ENCODE measurements at places on chromosomes 16 and 17. TPM values are rescaled to one million over a fixed set of nuclear protein-coding genes. Genes with fewer than 3 reads are reported as not detected.
A peak's percentile ranks its signal among the peaks of the same experiment; 100 is the strongest.

TPSG1 gene
- not detected for total RNA-seq

RHBDL1 gene
- 0.87 TPM for total RNA-seq

TNFRSF17 gene
- total RNA-seq: not detected

DNA sequence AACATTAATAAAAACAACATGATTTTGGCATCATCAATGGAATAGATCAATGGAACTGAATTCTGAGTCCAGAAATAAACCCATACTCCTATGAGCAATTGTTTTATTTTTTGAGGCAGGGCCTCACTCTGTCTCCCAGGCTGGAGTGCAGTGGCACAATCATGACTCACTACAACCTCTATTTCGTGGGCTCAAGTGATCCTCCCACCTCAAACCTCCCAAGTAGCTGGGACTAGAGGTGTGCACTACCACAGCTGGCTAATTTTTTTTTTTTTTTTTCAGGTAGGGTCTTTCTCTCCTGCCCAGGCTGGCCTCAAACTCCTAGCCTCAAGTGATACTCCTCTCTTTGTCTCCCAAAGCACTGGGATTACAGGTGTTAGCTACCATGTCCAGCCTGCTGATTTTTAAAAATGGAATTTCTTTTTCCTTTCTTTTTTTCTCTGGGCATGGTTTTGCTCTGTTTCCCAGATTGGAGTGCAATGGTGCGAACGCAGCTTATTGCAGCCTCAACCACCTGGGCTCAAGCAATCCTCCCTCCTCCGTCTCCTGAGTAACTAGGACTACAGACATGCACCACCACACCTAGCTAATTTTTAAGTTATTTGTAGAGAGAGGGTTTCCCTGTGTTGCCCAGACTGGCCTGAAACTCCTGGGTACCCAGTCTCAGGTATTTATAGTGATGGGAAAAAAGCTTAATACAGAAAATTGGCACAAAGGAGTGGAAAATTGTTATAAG is 7.3 kb upstream of the PRDM7 start:
- no peak for DNase-seq

GRCh38 chr17:12421646-12422306 is 243.9 kb upstream of the MYOCD start:
- no peak for DNase-seq

- DNase-seq: peak; percentile 51
These were observed 16.7 kb upstream of the ERN2 start for GRCh38 chr16:23729503-23730424.

DNA sequence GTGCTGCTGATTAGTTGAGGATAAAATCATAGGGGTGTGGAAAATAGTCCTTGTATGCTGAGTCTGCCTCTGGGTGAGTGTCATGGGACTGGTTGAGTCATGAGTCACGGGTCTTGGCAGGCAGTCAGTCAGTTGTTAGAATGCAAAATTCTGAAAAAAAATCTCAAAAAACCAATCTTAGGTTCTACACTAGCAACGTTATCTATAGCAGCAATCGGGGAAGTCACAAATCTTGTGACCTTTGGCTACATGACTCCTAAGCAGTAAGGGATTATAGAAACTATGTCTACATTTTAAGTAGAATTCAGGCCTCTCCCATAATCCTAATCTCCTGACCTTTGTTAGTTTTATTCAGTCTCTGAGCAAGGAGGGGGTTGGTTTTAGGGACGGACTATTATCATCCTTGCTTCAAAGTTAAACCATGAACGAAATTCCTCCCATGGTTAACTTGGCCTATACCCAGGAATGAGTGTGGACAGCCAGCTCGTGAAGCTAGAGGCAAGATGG is 18.0 kb upstream of the PMFBP1 start:
- no peak for DNase-seq

GRCh38 chr16:50709980-50710379 is 16.6 kb downstream of the NOD2 start:
- DNase-seq: no peak

DNA sequence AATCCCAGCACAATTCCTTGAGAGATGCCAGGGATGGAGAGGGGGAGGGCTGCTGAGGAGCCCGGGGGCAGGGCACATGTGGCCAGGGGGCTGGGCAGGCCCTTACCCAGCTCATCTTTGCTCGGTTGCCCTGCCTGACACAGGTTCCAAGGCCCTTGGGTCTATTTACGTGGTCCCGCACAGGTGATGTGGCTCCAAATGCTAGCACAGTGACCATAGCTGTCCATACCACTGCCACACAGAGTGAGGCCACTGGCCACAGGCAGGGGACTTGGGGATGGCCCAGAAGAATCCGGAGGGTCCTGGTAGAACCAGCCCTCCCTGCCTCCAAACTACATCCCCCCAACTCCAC is 10.0 kb upstream of the PRR29 start:
- no peak for DNase-seq

- no peak for DNase-seq
These were observed 9.9 kb upstream of the GUCY2D start for GRCh38 chr17:7992516-7992915.

DNA sequence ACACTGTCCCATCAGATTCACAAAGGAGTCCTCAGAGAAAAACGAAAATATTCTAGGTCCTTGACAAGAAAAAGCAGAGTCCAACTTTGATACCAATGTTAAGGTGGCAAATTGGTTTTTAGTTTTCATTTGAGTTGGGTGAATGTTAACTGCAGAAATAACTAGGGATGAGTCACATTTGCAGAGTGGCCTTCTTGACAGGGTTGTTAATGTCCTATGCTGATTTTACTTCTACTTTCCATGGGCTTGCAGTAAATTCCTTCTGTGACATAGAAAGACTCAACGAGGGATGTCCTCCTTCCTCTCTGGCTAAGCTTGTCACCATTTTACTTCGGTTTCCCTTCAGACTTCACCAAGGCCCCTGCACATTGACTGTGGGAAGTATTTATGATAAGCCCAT is 47.2 kb upstream of the ICAM2 start:
- no peak for DNase-seq

- DNase-seq: no peak
These were observed 16.5 kb downstream of the RNF43 start for GRCh38 chr17:58400826-58401225.

GRCh38 chr16:47113130-47113529 is 30.6 kb downstream of the NETO2 start:
- no peak for DNase-seq

- DNase-seq: no peak
These were observed 26.0 kb downstream of the CACNG3 start for GRCh38 chr16:24282141-24282540.

DNA sequence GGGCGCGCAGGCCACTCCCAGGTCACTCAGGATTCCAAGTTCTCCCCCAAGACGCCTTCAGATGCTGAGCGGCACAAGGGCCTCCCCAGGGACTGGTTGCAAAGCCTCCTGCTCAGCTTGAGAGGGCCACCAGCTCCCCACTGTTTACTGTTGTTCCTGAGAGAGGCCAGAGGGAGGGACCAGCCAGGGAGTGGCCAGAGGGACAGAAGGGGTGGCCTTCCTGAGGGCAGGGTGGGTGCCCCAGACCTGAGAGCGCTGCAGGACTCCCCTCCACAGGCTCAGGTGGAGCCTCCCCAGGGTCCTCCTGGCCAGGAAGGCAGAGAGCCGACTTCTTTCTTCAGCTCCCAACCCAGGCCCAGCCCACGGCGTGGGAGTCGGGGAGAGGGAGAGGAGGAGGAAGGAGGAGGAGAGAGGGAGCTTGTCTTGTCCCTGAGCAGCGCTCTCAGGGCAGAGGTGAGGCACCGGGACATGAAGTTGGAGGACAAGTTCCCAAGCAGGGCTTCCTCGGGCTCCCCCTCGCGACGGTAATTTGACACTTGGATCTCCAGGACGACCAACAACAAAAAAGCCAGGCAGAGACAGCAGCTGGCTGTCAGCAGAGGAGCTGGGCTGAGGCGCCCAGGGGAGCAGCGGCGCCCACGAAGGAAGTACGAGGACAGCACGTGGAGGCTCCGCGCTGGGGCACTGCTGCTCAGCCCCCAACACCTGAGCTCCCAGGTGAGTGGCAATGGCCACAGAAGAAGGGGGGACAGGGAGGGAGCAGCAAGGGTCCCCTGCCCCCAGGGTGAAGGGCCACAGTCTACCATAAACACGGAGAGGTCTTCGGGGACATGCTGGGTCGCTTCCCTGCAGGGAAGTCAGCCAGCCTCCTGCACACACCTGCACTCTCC is 497 bp downstream of the SMIM5 start:
- peak; percentile 91 for DNase-seq

- no peak for DNase-seq
These were observed 9.6 kb downstream of the MARVELD3 start for GRCh38 chr16:71635632-71636031.

DNA sequence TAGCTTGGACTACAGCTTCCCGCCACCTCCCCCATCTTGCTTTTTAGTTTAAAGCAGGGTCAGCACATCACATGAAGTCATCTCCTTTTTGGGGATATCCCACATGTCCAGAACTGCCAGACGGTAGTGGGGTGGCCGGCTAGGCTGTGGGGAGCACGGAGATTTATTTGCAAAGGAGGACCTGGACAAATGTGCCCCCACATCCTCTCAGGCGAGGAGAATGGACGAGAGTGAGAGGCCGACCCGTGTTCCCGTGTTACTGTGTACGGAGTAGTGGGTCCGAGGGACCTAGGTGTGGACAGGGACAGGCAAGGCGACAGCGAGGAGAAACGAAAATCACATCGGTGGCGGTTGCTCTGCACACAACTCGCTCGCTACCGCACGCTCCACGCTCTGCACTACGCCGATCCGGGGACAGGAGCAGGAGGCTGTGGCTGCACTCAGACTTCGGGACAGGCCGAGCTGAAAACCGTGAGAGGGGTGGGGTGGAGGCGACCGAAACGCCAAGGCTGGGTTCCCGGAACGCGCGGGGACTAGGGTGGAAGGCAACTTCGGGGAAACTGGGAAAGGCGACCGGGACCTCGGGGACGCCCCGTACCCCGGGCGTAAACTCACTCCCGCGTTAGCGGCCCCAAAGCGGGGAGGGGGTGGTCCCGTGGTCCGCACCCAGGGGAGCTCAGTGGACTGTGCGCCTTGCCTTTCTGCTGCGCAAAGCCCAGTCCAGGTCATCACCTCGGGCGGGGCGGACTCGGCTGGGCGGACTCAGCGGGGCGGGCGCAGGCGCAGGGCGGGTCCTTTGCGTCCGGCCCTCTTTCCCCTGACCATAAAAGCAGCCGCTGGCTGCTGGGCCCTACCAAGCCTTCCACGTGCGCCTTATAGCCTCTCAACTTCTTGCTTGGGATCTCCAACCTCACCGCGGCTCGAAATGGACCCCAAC is at the start of gene MT1A:
Gene MT1A, plus strand, starts transcription at position 853 of the 937 bp plus-strand sequence. Its CDS starts 73 bp downstream, at position 926.
- DNase-seq: peak; percentile 29

- DNase-seq: no peak
These were observed 202.3 kb downstream of the CPPED1 start for GRCh38 chr16:12601290-12601900.

DNA sequence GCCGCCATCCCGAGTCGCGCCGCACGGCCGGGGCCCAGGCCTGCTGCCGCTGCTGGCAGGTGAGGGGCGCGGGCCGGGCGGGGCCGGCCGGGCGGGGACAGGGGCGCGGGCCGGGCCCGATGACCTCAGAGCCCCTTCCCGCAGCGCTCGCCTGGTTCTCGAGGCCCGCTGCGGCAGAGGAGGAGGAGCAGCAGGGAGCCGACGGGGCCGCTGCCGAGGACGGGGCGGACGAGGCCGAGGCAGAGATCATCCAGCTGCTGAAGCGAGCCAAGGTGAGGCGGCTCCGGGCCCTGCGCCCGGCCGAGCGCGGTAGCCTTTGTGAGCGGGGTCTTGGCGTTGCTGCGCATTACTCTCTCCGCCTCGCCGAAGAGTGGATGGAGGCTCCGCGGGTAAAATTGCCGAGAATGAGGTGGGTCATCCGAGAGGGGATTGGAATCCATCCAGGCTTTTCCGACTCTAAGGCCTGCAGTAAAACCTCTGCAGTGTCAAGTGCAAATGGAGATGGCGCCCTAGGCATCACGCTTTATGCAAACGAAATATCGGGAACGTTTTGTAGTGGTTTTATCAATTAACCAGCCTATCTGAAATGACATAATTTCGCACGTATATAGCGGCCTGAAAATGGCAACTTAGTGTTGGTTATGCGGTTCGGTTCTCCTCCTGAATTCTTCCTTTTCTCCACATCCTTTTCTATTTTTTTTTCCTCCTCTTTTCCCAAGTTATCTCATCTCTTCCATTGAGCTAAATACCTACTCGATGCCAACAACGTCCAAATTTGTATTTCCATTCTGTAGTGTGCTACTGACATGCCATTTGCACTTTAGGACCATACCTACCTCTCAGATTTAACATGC is 577 bp downstream of the TTC19 start:
- peak; percentile 15 for DNase-seq

GRCh38 chr17:6366221-6366666 is 68.7 kb downstream of the AIPL1 start:
- no peak for DNase-seq

Data from HepG2 (cell line).